ENCODE measurements at places on chromosomes 6 and 20.

- DNase-seq = no peak
These were observed 69.5 kb upstream of the LTV1 start for GRCh38 chr6:143773506-143774150.

DNA sequence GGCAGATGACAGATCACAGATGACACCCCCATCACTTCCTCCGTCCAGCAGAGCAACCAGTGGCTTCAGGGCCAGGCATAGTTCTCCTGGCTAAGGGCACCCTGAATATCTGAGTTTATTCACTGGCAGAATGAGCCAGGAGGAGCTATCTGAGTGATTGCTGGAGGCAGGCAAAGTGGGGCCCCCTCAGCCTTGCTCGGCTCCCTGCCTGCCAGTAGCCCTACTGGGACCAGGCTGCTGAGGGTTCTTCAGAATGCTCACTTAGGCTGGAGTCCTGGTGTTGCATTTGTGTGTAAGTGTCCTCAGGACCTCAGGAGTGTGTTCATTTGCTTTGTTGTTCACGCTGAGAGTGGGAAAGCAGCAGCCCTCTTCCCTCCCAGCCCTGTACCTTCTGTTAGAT is 31.2 kb downstream of the CHMP4B start:
- no peak for DNase-seq

DNA sequence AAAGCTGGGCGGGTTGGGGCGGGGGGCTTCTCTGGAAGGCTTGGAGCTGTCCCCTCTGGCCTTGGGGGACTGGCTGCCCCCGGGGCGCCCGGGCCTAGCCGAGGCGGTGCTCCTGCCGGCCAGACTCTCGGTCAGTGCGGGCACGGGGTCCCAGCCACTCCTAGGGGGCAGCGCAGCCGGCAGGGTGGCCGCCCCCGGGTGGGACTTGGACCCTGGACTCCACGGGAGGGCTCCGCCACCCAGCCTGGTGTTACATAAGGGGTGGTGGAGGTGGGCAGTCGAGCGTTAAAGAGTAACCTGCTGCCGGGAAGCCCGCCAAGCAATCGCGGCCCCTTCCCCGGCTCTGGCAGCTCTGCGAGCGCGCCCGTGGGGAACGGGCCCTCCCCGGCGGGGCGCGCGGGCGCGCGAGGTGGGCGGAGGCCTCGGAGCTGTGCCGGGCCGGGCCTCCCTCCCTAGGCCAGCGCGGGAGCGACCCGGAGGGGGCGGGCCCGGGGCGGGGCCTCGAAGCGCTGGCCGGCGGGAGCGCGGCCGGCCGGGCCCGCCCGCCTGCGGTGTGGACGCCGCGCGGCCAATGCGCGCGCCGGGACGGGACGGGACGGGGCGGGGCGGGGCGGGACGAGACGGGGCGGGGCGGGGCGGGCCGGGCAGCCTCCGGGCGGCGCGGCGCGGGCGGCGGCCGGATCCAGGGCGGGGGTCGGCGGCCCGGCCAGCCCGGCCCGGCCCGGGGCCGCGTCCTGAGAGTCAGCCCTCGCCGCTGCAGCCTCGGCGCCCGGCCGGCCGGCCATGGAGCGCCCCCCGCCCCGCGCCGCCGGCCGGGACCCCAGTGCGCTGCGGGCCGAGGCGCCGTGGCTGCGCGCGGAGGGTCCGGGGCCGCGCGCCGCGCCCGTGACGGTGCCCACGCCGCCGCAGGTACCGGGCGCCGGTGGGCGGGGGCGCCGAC is at the start of gene SLC2A4RG:
Gene SLC2A4RG, plus strand, starts transcription at position 647 of the 940 bp plus-strand sequence. Its CDS starts 137 bp downstream, at position 784.
- DNase-seq = peak; percentile 71

GRCh38 chr6:125859727-125860126 is 69.0 kb downstream of the NCOA7 start:
- no peak for DNase-seq

- no peak for DNase-seq
These were observed 25.2 kb downstream of the PACSIN1 start for GRCh38 chr6:34491091-34491430.

Measured in stimulated activated CD4-positive, alpha-beta T cell treated with anti-CD3 and anti-CD28 coated beads, TNF-alpha, amount 100 ng/mL, for 24 hours (primary cell).